ENCODE measurements at places on chromosomes 4 and X.

GRCh38 chr4:136121426-136121825 lies 1410.9 kb downstream of the PCDH18 start:
- DNase-seq = no peak

GRCh38 chr4:56804551-56804950 lies 16.9 kb downstream of the SPINK2 start:
- peak; percentile 24 for DNase-seq

- peak; percentile 47 for DNase-seq
These were observed 1263.6 kb downstream of the C4orf33 start for GRCh38 chr4:130359542-130359941.

DNA sequence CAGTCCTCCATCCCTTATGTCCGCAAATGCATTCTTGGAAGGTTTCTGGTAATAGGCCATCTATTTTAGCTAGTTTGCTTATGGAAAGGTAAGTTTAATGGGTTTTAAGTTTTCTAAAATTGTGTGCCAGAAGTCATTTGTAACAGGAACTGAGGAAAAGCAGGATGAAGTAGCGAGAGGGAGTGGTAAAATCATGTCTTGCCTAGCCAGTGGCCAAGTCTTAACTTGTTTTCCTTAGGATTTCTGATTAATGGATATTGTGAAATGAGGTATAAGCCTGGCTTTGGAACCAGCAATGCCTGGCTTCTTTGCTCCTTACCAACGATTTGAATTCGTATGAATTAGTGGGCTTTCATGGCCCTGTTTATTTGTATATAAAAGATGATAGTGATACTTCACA lies 7.3 kb downstream of the SEC24B start:
- no peak for DNase-seq

DNA sequence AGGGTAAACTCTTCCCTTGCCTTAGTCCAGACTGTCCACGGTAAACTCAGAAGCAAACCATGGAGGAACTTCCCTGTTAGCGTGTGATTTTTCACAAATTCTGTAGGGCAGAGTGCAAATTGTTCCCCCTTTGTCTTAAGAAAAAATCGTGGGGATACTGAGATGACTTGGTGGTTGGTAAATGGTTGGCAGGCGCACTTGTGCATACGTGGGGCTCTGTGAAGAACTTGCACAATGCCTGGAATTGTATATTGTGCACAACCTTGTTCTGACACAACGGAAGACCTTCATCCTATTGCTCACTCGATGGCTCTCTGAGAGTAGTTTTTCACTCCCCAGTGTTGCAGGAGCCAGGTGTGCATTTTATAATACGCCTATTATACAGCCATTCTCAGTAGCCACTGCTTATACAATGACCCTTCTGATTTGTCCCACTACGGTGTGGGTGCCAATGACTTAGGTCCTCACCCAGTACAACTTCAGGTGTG lies 150.0 kb downstream of the SPRY1 start:
- DNase-seq = no peak

GRCh38 chrX:17939724-17940123 lies 78.6 kb upstream of the RAI2 start:
- no peak for DNase-seq

DNA sequence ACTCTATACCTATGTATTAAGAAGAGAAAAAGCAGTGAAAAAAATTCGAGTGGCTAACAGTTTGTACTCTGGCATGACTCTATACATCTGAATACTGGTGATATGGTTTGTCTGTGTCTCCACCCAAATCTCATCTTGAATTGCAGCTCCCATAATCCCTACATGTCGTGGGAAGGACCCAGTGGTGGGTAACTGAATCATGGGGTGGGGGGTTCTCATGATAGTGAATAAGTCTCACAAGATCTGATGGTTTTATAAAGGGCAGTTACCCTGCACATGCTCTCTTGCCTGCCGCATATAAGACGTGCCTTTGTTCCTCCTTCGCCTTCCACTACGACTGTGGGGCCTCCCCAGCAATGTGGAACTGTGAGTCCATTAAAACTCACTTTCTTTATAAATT lies 70.4 kb downstream of the LRBA start:
- no peak for DNase-seq

GRCh38 chrX:4243759-4244158 lies 530.3 kb upstream of the PRKX start:
- DNase-seq = no peak

DNA sequence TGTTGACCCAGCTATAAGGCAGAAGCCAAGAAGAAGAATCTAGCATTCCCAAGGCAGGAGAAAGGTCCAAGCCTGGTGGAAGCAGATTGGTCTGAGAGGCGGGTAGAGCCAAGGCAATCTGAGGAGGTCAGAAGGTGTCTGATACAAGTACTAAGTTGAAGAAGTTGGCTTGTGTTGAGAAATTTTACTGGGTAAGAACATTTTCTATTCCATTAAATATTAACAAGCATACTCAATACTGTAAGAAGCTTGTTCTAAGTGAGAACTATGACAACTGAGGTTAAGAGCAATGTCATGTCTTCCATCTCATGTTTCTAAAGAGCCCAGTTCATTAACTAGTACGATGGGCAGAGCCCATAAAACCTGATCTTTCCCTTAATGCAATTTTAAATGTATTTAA lies 75.0 kb downstream of the FAM13A start:
- no peak for DNase-seq

GRCh38 chr4:1751155-1751918 lies 30.0 kb downstream of the TACC3 start:
- no peak for DNase-seq

- no peak for DNase-seq
These were observed 3.1 kb upstream of the SLBP start for GRCh38 chr4:1715002-1715758.

GRCh38 chr4:127238956-127239475 lies 393.7 kb upstream of the INTU start:
- peak; percentile 41 for DNase-seq

- no peak for DNase-seq
These were observed 55.9 kb downstream of the UGT2A3 start for GRCh38 chr4:68895561-68896198.

DNA sequence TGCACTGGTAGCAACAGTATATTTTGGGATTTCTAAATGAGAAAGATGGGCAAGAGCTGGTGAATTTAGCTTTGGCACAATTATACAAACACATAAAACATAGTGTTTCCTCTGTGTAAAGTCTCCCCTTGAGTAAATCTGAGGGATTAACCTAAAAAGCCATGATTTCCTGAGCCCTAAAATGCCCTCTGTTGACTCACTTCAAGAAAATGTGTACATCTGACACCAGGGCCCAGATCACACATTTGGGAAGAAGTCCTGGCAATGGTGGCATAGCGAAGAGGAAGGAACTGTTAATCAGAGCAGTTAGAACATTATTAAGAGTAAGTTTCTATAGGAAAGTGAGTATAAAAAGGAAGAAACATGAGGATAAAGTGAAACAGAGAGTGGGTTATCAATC lies 338.5 kb downstream of the SPOCK3 start:
- no peak for DNase-seq

DNA sequence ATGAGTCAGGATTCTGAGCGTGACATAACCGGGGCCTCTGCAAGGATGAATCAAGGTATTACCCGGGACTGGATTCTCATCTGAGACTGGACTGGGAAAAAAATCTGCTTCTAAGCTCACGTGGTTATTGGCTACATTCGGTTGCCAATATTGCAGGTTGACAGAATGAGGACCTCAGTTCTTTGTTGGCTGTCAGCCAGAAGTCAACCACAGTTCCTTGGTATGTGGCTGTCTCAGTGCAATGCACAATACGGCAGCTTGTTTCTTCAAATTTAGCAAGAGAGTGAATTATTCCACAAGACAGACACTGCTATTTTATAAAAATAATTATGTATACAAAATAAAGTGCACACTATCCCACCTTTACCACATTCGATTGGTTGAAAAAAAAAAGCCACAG lies 424.2 kb downstream of the KLHL4 start:
- no peak for DNase-seq

- no peak for DNase-seq
These were observed 4.4 kb upstream of the C4orf36 start for GRCh38 chr4:86896596-86896995.

DNA sequence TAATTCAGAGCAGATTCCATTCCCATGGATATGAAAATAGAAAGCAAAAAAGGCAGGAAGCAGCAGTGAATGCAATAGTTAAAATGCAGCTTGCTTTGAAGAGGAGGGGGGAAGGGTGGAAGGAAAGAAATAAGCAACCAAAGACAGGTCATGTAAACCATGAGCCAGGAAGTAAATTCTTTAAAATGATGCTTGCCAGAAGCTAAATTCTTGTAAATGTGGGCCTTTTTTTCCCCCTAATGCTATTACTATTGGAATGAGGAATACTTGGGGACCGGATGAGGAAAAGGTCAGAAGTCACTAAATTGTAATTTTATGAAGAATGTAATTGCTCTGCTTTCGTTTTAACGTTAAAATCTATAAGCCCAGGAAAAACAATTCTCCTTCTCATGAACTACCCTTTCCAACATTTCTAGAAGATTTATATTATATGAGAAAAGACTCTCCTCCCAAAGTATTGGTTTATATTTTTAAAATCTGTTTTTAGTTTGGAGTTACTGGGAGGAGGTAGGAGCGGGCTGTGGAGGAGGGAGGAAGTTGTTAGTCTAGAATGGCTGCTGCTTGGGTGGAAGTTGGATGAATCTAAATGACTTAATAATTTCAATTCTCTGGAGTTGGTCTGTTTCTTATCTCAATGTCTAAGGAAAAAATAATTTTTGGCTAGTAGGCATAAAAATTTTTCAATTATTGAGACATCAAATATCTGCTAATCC lies 77.6 kb upstream of the PCDH18 start:
- DNase-seq = no peak

GRCh38 chrX:139892512-139892911 lies 40.3 kb downstream of the ATP11C start:
- no peak for DNase-seq

DNA sequence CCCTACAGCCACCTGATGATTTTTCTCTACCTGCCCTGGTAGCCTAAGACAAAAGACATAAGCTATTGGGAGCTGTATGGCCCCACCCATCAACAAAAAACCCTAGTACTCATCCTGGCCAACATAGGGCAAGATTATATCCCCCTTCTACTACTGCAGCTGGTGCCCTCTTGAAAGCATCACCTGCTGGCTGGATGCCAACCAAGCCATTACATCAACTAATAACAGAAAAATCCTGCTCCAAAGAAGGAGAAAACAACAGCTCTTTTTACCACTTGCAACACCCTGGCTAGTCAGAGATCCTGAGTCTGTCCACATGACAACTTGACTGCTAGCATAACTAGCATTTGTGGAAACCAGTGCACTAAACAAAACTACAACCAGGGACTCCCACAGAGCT lies 43.6 kb upstream of the UPRT start:
- DNase-seq = no peak

DNA sequence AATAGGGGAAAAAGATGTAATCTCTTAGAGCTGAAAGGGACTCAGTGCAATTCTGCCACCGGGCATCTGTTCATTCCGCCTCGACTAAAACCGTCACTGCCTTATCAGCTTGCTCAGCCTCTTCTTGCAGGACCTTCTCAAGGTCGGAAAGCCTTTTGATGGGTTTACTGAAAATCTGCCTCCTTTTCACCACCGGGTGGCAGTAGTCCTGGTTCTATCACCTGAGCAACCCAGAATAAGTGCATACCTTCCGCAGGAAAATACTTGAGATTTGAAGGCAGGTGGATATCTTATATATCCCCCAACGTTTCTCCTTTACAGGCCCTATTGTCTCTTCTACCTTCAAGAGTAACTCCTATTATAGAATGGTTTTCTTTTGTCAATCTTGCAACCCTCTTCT lies 103.4 kb upstream of the PAK3 start:
- peak; percentile 8 for DNase-seq

- no peak for DNase-seq
These were observed 94.5 kb upstream of the APOOL start for GRCh38 chrX:84909151-84909550.

- peak; percentile 11 for DNase-seq
These were observed 66.9 kb downstream of the PARM1 start for GRCh38 chr4:74999714-75000309.

GRCh38 chrX:135194684-135195083 lies 23.5 kb upstream of the CT55 start:
- DNase-seq = no peak

- DNase-seq = no peak
These were observed 56.1 kb upstream of the MSANTD1 start for GRCh38 chr4:3192827-3193226.

GRCh38 chr4:38704622-38705154 lies 40.7 kb downstream of the KLF3 start:
- DNase-seq = no peak
